Central memory CD4-positive, alpha-beta T cell (primary cell): ENCODE measurements at places on chromosomes 16 and 17.
A peak's percentile ranks its signal among the peaks of the same experiment; 100 is the strongest.

GRCh38 chr17:9356488-9356911 lies 219.1 kb downstream of the STX8 start:
- no peak for DNase-seq

DNA sequence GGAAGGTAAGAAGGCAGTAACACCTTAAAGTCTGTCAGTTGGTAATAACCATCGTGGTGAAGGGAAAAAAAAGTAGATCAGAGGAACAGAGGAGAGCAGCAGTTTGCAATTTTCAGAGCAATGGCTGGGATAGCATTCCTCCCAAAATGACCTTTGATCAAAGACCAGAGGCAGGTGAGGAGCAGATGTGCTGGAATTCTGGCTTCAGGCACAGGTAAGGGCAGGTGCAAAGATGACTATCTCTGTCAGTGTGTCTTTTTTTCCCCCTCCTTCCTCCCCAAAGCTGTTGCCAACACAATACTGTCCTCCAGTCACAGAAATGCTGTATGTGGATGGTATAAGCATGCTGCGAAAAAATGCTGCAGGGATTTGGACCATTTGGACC lies 166.7 kb downstream of the XYLT1 start:
- no peak for DNase-seq

GRCh38 chr16:89363621-89364393 lies 126.6 kb downstream of the ANKRD11 start:
- peak; percentile 28 for DNase-seq

GRCh38 chr17:52110923-52111581 lies 47.5 kb downstream of the CA10 start:
- DNase-seq: no peak

- DNase-seq: no peak
Measured at GRCh38 chr17:704111-704864, 10.4 kb downstream of the VPS53 start.

- DNase-seq: peak; percentile 32
Measured at GRCh38 chr17:41967141-41967920, 736 bp downstream of the CNP start.

GRCh38 chr17:51761105-51761504 lies 397.4 kb downstream of the CA10 start:
- DNase-seq: no peak

DNA sequence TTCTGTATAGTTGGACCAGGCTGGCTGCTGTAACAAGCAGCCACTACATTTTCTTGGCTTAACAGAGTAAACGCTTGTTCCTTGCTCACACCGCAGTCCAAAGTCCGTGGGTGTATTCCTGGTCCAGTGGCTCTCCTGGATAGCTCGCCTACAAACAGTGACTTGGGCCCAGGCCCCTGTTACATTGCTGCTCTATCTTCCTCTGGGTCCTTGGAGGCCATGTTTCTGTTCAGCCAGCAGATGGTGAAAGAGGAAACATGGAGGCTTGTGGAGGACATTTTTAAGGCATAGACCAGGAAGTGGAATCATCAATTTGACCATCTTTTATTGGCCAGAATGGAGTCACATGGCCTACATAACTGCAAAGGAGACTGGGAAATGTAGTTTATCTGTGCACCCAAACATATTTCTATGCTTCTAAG lies 55.1 kb downstream of the ATP2C2 start:
- DNase-seq: no peak

GRCh38 chr17:17051791-17052461 lies 9.7 kb downstream of the MPRIP start:
- no peak for DNase-seq

DNA sequence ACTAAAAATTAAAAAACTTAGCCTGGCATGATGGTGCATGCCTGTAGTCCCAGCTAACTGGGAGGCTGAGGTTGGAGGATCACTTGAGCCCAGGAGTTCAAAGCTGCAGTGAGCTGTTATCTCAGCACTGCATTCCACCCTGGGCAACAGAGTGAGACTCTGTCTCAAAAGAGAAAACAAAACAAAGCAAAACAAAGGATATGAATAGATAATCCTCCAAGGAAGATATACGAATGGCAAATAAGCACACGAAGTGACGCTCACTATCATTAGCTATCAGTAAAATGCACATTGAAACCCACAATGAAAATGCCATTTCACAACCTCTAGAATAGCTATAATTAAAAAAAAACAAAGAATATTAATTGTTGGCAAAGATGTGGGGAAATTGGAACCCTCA lies 386.2 kb upstream of the CCL2 start:
- DNase-seq: no peak

- DNase-seq: no peak
Measured at GRCh38 chr17:48722915-48723422, at the start of gene PRAC2. TSS of gene PRAC2 (plus strand) at chr17:48723185. CDS start at chr17:48724411, 1,226 bp downstream.

- no peak for DNase-seq
Measured at GRCh38 chr16:8568231-8568617, 22.1 kb downstream of the TMEM114 start.

- no peak for DNase-seq
Measured at GRCh38 chr17:79814974-79815835, 18.3 kb upstream of the CBX8 start.

GRCh38 chr17:62625184-62625869 lies 2.1 kb upstream of the MRC2 start:
- DNase-seq: no peak

GRCh38 chr17:73068322-73069153 lies 23.9 kb downstream of the SLC39A11 start:
- DNase-seq: no peak
